ENCODE measurements at places on chromosomes 4 and X.

DNA sequence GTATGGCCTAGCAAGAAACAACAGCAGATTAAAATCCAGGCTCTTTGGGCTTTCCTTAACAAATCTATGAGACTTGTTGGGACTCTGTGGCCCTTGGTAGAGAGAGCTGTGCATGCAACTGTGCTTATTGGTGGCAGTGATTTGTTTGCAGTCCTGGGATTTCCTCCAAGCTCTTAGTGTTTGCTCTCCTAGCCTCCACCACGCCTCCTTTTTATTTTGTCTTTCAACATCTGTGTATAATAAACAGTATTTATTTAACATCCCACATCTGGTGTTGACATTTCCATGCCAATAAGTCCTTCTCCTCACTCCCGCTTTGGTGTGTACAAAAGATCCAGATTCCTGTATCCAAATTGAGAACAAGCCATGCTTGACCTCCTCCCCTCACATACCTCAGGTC is 3.1 kb downstream of the TNMD start:
- DNase-seq, result no peak

DNA sequence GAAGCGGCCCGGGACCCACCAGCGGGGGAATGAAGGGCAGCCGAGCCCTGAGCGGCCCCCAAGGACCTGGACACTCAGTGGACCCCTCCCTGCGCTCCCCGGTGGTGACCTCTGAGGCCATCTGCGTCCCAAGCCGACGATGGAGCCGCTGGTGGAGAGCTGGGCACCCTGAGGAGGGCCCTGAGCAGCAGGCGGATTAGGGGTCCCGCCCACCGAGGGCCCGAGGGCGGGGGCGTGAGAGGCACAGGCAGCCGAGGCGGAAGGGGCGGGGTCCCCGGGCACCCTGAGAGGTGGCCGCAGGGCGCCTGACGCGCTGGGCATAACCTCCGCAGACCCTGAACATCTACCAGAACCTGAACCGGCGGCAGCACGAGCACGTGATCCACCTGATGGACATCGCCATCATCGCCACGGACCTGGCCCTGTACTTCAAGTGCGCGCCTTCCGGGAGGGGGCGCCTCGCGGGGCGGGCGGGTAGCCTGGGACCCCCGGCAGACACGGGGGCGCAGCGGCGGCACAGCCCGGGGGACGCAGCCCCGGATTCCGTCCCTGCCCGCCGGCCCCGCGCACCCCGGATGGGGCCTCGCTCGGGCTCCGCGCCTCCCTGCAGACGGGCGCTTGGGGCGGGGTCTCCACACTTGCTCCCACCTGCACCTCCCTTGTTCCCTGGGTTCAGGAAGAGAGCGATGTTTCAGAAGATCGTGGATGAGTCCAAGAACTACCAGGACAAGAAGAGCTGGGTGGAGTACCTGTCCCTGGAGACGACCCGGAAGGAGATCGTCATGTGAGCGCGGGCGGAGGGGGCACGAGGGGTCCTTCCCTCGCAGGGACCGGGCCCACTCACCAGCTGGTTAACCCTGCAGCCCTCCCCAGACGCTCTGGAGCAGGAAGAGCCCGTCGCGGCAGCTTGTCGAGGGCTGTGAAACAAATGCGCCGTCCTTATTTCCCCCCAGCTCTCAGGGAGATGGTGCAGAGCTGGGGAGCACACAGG is 10.3 kb downstream of the ATP5ME start:
- DNase-seq, result peak; percentile 63

DNA sequence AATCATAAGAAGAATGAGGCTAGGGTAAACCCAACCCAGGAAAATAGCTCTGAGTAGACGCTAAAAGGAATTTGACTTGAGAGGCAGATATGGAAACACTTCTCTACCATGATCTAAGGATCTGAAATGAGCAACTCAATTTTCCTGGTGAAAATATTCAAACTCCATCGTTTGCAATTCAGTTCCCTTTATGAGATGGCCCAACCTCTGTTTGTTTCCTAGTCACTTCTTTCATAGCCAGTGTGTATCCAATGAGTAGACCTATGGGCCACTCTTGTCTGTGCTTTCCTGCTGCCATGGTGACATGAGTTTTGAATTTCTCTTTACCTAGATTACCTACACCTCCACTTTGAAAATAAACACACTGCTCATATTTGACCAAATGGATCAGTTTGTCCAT is 176.2 kb upstream of the GPRIN3 start:
- DNase-seq, result no peak

GRCh38 chr4:84837751-84838150 is 128.7 kb downstream of the WDFY3 start:
- DNase-seq, result no peak

DNA sequence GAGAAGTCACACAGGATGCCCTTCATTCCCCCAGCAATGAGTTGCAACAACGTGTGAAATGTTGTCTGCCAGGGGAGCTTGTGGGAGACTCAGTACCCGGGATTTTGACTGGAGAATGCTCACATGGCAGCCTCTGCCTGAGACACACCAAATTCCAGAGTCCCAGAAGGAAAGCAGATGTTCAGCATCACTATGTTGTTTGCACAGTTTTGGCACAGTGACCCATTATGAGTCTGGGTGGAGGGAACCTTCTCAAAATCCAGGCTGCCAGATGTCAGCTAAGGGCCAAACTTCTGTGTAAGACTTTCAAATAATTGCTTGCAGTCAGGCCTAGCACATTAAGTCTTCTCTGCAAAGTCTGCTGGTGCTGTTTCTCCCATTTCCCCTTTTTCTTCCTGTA is 1029.7 kb upstream of the TENM3 start:
- no peak for DNase-seq

DNA sequence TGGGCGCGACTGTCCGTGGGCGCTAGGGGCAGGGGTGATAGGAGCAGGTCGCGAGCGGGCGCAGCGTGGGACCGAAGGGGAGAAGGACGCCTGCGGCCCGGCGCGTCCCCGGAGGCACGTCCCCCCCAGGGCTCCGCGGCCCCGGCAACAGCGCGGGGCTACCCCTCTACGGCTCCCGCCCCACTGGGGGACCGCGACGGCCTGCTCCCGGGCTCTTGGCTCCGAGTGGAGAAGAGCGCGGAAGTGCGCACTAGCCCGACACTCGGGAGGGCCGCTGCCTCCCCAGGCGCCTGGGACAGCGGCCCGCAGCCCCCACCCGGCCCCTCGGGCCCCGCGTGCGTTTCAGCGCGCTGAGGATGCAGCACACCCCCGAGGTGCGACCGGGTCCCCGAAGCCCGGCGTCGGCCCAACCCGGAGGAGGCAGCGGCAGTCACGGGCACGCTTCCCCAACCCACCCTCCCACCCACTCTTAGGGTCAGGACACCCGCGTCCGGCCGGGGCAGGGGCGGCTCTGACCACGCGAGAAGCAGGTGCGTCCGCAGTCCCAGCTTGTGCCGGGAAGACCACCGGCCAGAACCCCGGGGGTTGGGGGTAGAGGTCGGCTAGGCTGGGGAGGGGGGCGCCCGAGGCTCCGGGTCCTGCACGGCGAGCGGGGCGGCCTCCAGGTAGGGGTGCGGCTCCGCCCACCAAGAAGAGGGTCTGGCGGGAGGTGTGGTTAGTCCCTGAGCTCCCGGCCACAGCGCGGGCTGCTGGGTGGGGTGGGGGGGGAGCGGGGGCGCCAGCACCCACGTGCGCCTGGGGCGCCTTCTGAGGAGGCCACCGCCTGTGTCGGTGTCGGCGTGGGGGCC is 18.5 kb upstream of the NAT8L start:
- no peak for DNase-seq

- no peak for DNase-seq
Measured at GRCh38 chrX:68703369-68703768, 55.9 kb downstream of the STARD8 start.

DNA sequence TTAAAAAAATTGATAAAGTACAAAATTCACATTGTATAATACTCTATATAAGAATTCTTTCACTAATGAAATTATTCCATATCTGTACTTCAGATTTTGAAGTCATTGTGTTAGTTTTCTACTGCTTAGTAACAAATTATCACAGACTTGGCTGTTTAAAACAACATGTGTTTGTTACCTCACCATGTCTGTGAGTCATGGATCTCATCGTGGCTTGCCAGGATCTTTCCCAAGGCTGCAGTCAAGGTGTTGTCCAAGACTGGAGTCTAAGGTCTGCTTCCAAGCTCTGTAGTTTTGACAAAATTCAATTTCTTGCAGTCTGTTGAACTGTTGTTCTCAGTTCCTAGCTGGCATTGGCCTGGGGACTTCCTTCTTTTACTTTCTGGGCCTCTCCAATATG is 1286.9 kb downstream of the ADGRL3 start:
- no peak for DNase-seq

- no peak for DNase-seq
Measured at GRCh38 chr4:48603366-48604003, 113.4 kb downstream of the ZAR1 start.

GRCh38 chrX:83771664-83772063 is 89.3 kb upstream of the CYLC1 start:
- DNase-seq, result no peak

DNA sequence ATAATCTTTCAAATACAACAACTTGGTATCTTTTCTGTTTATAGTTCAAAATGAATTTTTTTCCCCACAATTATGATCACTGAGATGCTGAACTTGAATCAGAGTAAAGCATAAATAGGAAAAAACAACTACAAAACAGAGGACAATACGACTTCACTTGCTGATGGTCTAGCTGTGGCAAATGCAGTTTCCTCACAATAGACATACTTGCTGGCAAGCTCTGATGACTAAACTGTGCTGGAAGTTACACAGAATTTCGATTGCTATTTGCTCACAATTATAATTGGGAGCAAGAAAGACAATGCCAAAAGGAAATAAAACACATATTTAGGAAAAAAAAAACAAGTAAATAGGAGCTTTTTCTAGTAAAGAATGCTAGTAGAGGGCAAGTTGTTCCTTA is 14.7 kb downstream of the VEGFC start:
- DNase-seq, result no peak
